ENCODE measurements at places on chromosomes 6 and 20.

DNA sequence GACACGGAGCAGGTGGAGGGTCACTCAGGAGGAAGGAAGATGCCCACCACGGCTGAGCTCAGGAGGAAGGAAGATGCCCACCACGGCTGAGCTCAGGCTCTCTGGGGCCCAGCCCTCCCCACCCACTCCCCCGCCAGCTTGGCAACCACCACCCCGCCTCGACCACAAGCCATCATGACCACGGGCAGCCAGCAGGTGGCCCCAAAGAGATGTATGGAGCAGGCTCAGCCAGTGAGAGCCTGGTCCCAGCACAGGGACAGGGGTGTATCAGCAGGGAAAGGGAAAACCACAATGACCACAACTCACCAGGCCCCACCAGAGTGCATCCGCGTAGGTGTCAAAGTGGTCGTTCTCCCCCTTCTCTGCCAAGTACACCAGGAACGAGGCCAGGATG is 30.4 kb downstream of the KCNQ2 start:
- DNase-seq = no peak

- no peak for DNase-seq
Observed at GRCh38 chr6:16965689-16966088, 136.2 kb upstream of the STMND1 start.

DNA sequence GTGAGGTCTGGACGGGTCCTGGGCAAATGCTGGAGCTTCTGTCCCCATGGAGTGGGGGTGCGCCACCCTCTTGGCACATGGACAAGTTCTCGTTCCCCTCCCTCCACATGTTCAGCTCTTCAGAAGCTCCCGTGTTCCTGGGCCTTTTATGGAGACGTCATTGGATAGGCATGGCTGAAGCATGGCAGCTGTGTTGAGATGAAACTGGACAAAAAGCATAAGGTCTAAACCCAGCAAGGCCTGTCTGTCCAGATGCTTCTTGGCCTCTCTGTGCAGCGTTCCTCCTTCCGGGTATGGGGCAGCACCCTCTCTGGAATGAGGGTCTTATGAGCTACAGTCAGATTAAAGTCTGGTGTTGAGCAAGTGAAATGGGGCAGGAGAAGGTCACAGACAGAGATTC is 26.8 kb downstream of the TBC1D20 start:
- DNase-seq = no peak

DNA sequence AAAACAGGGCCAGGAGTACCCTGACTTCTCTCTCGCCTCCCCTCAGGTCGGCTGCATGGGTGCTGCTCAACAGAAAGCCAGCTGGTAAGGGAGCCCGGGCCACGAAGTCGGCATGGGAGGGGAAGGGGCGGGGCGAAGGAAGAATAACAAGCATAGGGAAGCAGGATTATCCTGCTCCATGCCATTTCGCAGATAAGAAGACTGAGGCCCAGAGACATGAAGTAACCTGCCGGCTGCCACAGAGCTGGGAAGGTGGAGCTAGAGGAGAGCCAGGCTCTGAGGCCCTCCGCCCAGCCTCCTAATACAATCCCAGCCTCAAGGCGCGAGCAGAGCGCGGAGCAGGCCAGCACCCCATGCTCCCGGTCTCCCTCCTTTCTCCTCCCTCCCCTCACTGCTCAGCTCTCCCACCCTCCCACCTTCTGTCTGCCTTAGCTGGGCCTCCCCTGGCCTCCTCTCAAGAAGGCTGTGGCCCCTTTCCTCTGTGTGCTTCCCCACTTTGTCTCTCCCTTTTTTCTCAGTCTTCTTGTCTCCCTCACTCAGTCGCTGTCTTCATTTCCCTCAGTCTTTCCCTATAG is 13.2 kb upstream of the HMGA1 start:
- DNase-seq = peak; percentile 81

DNA sequence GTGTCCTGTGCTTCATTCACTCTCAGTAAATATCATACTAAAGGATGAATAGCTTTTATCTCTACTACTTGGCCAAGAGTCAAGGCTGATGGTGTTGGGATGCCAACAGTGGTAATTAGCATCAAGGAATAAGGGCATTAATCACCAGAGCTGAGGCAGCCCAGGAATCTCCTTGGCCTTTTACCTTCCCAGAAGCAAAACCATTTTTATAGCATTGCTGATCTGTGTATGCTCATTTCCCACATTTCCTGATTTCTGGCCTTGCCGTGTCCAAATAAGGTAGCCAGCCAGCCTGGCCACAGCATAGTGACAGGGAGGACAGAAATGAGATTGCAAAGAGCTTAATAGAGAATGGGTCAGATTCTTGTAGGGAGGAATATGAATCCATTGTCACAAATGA is 76.7 kb upstream of the FOXO3 start:
- DNase-seq = no peak

DNA sequence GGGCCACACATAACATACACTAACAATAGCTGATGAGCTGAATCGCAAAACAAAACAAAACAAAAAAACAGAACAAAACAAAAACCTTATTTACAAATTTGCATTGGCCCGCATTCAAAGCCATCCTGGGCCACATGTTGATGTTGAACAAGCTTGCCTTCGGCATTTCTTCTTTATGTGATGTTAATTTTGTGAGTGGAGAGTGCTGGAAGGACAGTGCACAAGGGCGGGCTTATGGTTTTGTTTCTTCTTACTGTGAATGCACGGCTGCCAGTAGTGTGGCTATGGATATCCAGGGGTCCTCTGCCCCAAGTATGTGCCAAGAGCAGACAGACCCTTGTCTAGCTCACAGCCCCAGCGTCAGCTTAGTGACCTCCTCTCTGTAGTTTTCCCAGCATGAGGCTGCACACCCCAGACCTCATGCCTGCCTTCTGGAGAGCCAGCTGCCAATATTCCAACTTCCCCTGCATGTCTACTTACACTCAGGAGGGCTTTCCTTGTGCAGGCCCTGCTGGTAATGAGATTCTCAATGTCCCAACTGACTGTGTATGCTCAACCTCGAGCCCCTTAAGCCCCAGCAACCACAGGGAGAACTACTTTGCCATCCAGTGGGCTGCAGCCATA is 24.9 kb downstream of the ZNF292 start:
- DNase-seq = no peak

DNA sequence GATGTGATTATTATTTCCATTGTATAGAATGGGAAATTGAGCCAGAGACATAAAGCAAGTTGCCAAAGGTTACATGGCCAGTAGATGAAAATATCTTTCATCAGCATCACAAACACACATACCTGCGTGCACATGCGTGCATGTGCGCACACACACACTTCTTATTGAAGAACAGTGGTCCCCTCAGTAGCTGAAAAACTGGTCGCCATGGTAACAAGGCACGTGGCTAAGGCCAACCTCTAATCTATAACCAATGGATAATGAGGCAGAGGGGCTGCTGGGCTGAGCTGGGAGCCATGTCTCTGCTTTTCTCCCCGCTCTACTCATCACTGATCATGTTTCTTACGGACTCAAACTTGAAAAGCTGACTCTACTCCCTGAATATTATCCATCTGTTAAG is 60.3 kb downstream of the NRSN1 start:
- no peak for DNase-seq

DNA sequence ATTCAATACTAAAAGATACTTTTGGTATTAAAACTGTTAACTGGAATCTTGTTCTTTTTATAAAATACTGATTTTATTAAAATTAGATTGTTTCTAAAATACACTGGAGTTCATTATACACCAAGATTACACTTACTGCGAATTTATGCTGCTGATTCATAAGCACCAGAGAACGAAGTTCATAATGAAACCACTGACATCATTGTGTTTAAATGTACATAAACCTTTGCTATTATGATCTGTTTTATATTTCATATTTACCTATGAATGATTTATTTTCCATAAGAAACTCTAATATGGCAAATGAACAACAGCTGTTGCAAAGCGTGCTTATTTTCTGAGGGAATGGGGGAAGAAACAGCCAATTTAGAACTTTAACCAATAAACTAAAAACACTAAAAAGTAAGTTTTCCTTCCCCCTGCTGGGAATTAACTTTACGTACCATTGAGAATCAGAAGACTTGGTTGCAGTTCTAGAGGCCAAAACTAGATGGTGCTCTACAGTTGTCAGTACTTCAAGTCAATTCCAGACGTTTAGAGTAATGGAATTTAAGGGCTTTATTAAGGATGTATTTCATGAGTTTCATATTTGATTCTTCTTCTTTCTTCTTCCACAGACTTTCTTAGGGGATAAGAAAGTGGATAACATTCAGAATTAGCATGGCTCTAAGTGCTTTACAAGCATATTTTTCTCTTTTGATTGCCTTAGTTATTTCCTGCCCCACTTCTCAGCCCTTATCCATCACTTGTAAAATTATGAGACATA is 30.8 kb upstream of the COL19A1 start:
- DNase-seq = peak; percentile 11

DNA sequence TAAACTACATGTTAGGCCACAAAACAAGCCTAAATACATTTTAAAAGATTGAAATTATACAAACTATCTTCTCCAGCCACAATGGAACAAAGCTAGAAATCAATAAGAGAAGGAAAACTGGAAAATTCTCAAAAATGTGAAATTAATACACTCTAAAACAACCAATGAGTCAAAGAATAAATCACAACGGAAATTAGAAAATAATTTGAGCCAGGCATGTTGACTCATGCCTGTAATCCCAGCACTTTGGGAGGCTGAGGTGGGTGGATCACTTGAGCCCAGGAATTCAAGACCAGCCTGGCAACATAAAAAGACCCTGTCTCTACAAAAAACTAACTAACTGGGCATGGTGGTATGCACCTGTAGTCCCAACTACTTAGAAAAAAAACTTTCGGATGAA is 6.3 kb upstream of the WFDC13 start:
- DNase-seq = no peak

DNA sequence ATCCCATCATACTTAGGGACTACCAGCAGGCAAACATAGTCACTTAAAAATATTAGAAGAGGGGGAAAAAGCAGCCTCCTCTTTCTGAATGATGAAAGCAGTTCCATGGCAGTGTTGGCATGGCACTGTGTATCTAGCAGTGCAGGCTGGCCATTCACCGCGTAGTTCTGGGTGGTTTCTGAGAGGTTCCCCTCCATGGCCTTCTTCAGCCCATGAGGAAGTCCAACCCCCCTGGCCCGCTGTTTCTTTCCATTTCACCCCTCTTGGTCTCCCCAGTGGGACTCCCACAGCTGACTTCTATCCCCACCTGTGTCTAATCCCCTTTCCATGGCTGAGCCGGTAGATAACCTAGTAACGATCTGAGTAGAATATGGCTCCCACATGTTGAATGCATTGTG is 17.0 kb downstream of the PPARD start:
- no peak for DNase-seq

GRCh38 chr6:53239526-53239925 is 90.9 kb upstream of the GCM1 start:
- no peak for DNase-seq

GRCh38 chr6:127877231-127877630 is 23.6 kb downstream of the THEMIS start:
- DNase-seq = no peak

GRCh38 chr6:131381709-131382093 is 191.3 kb upstream of the ARG1 start:
- no peak for DNase-seq

- DNase-seq = no peak
Observed at GRCh38 chr6:2615251-2615650, 135.5 kb downstream of the MYLK4 start.

DNA sequence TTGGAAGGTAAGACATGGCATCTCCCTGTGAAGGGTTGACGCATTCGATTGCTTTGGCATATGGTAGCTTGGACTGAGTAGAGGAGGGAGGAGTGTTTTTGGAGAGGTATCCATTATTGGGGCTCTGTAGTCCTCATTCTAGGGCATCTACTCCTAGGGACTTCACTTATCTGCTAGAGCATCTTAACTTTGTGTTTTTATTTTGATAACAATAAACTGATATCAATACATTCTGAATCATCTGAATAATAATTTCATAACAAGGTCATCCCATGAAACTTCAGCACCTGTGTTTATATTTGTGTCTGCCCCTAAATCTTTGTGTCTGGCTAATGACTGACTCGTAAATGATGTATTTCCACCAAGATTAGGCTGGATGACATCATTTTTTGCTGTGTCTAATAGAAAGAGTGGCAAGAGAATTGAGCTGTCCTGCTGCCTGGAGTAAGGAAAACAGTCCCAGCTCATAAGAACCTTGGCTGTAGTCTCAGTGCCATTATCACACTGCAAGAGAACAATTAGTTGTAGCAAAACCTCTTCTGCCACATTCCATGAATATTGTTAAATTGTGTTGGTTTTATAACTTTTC is 288.5 kb downstream of the PRL start:
- DNase-seq = no peak

GRCh38 chr6:8803181-8803760 is 367.9 kb upstream of the SLC35B3 start:
- no peak for DNase-seq

GRCh38 chr6:127200114-127200513 is 66.5 kb upstream of the RNF146 start:
- no peak for DNase-seq

- no peak for DNase-seq
Observed at GRCh38 chr20:54139188-54139587, 34.6 kb downstream of the CYP24A1 start.

DNA sequence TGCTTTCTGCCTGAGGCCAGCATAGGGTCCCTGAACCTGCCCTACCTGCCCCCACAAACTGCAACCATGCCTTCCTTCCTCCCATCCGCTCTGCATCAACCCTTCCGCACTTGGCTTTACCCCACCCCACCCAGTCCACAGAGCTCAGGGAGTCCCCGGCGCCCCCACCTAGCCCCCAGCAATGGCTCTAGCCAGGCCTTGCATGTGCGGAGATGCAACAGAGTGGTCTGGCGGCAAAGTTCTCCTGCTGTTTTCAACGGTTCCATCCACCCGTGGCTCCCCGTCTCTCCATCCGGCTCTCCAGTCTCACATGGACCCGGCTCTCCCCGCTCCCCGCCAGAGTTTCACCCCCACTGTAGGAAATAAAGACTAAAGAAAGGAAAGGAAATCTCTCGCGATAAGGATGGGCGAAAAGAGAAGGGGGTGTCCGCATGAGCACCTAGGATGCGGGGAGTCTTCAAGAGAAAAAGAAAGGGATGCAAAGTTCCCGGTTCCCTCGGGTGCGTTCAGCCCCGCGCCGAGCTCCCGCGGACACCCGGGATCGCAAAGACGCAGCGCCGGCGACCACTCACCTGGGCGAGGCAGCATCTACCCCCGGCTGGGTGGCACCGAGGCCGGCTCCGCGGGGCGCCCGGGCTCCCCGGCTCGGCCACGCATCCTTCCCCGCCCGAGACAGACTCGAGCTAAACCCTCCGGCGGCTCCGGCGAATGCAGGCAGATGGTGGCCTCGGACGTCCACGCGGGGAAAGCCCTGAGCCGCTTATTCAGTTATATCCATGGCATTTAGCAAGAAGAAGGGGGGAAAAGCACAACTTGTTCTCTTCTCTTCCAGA is 579 bp downstream of the LRFN2 start:
- peak; percentile 71 for DNase-seq

All from right kidney (tissue), 9 donors.